ENCODE measurements at places on chromosomes 7 and 10.

DNA sequence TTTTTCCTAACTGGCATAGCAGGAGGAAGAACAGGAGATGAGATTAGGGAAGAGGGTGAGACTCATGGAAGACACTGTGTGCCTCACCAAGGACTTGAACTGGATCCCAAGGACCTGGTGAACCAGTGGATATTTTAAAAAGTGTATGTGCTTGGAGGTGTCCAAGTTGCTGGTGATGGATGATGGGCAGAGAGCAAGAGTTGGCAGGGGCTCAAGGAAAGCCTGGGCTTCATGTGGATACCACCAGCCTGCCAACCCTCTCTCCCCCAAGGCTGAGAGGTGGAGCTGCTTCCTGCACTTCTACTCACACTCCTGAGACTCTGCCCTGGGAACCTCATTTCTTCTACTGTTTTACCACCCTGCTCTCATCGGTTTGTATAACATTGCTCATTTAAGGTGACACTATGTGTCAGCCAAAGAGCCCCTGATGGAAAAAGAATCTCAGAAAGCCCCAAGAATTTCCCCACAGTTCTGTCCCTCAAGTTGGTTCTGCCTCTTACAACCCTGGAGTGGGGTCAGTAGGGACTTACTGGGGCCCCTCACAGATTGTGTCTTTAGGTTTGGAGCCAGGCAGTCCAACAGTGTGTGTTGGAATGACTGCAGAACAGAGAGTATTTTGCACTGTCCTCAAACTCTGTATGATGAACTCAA is 56.2 kb upstream of the PDCD4 start:
- no peak for DNase-seq

GRCh38 chr10:31677195-31678138 is 251.2 kb downstream of the ARHGAP12 start:
- no peak for DNase-seq

DNA sequence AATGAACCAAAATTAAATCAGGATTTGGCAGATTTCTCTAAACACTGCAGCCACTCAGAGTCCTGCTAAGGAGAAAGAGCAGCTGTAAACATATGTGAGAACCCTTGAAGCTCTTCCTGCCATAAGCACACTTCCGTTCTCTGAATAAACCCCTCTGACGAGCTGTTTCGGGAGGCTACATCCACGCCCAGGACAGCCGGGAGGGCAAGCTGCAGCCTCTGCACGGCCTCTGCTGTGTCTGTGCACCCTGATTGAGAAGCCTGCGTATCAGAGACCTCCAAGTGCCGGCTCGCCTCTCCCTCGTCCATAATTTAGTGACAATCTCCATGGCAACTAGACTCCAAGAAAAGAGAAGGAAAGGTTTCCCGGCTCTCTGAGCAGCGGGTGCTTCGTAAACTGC is 114.4 kb downstream of the PTPRN2 start:
- DNase-seq: no peak

DNA sequence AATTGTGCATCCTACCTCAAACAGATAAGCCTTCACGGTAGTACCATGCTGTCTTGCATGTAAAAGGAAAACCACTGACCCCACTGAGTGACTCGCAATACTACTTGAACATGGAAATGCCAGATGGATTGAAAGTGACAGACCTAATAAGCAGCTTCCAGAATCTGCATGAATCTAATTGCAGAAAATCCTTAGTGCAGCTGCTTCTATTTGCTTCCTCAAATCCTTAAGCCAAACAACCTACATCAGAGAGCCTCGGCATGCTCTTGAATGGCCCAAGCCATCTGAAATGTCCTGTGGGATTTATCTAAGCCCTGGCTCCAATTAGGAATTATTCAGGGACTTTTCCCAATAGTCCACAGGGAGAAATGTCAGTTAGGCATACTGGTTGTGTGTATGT is 509.5 kb upstream of the CELF2 start:
- no peak for DNase-seq

DNA sequence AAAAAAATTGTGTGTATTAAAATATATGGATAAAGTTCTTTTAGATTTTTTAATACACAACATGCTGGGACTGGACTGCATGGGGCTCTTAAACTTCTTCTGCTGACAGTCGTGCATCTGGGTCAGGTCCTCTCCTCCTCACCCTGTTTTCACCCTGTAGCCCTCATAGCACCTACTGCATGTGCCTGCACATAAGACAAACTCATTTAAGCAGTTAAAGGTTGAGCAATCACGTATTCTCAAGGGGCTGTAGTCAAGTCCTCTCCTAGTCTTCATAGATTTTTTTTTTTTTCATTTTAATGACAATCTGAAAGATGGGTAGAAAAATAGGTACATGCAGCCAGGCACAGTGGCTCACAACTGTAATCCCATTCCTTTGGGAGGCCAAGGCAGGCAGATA is 23.6 kb upstream of the PDCD4 start:
- DNase-seq: no peak

GRCh38 chr10:72557362-72557761 is 68.5 kb downstream of the MICU1 start:
- DNase-seq: no peak

- DNase-seq: no peak
These were observed 32.2 kb upstream of the ZNF438 start for GRCh38 chr10:31063841-31064240.

DNA sequence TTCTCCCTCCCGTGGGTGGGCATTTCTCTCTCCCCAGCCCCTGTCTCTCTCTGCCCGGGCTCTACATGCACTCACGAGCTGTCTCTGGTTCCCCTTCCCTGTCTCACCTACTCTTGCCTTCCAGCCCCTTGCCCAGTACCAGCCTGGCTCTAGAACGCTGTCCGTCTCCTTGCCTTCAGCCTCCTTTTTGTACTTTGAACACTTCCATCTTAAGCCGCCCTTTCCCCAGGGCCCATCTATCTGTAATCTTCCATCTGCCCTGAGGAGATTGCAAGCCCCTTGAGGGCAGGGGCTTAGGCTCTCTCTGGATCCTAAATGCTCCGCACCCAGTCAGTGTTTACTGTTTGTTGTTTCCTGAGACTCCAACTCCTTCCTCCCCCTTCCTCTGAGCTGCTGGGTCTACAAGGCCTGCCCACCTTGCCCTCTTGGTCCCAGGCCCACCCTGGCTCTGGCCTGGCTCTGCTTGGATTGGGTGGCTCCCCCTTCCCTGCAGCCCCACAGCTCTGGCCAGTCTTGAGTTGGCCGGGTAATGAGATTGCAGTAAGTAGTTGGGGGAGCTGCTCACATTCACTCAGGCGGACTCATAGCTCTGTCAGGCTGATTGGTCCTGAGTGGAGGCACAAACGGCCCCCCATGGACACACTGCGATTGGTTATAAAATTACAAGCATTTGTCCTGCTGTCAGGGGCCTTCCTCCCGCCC is 28.3 kb downstream of the POLL start:
- no peak for DNase-seq

DNA sequence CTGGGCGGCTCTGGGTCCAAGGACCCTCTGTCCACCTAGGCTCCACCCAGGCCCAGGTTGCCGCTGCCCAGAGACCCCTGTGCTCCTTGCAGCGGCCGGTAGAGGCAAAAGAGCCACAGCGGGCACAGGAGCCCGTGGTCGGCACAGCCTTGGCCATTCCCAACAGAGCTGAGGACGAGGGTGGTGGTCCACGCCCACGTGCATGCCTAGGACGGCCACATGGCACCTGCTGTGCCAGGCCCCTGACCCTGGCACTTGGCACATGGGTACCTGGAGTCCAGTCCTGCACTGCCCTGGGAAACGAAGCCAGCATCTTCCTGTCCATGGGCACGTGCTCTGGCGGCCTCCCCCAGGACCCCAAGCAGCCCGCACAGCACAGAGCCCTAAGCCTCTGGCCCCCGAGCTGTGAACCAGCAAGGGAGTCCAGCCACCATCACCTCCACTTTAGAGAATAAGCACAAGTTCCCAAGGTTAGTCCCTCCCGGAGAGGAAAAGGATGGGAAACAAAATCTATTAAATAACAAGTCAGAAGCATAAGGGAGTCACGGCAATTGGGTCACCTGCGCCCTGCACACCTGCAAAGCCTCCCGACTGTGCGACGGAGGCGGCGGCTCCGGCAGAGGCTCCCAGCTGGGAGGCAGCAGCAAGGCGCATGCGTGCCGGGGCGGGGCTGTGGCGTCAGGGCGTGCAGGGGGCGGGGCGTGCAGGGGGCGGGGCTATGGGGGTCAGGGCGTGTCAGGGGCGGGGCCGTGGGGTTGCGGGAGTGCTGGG is 59.1 kb downstream of the STK32C start:
- DNase-seq: no peak

- DNase-seq: no peak
These were observed 74.8 kb upstream of the GPR37 start for GRCh38 chr7:124840435-124840834.

DNA sequence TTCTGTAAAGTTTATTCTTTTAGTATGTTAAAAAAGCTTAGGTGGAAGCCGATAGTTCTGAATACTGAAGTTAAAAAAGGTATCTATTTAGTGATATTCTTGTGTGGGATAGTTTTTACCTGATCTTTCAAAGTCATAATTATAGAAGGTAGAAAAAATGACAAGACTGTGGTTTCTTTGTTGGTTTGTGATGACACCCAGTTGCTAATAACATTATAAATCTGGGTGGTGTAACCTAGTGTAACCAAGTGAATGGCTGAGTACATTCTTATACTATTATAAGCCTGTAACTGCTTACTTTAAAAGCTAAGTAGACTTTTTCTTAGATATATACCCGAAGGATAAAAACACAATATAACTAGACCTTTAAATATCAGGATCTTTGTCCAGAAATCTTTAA is 2.3 kb downstream of the CDK13 start:
- DNase-seq: no peak

- no peak for DNase-seq
These were observed 3.3 kb upstream of the ABLIM1 start for GRCh38 chr10:114661212-114661880.

- no peak for DNase-seq
These were observed 12.7 kb downstream of the LRRC18 start for GRCh38 chr10:48926764-48927540.

DNA sequence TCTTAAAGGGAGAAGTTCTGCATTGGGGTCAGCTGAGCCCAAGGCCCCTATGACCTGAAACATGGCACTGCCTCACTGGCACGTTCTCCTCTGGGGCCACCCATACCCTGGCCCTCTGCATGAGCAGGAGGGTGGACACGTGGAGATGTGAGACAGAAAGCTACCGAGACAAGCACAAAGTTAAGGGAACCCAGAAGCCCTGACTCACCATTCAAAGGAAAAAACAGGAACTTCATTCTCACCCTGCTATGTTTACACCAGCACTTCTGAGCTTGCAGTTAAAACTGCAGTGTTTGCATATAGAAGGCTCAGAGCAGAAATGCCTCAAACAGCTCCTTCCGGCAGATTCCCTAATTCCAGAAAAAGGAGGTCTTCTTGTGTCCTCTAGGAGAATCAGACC is 41.7 kb downstream of the DENND11 start:
- no peak for DNase-seq

DNA sequence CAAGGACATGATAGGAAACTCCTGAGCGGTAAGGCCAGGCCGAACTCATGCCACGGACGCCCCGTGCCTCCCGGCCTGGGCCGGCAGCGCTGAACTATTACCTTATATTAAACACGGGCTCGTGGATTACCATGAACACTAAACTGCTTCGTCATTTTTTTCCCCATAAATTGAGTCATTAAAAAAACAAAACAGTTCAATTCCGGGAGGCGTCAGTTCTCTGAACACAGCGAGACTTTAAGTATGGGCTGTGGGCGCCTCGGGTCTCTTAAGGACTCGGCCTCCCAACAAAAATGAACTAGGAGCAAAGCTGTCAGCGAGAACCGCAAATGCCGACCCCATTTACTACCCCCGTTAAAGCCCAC is 519 bp downstream of the PITRM1 start:
- DNase-seq: no peak

- DNase-seq: no peak
These were observed 92.5 kb downstream of the ATE1 start for GRCh38 chr10:121835376-121835775.

- DNase-seq: no peak
These were observed 438.4 kb downstream of the ADRA2A start for GRCh38 chr10:111515264-111515663.

GRCh38 chr7:117098457-117098856 is 145.2 kb downstream of the ST7 start:
- DNase-seq: no peak

GRCh38 chr7:140230861-140231770 is 54.3 kb upstream of the KDM7A start:
- DNase-seq: no peak

GRCh38 chr7:93117327-93117726 is 452 bp downstream of the SAMD9 start:
- DNase-seq: no peak

DNA sequence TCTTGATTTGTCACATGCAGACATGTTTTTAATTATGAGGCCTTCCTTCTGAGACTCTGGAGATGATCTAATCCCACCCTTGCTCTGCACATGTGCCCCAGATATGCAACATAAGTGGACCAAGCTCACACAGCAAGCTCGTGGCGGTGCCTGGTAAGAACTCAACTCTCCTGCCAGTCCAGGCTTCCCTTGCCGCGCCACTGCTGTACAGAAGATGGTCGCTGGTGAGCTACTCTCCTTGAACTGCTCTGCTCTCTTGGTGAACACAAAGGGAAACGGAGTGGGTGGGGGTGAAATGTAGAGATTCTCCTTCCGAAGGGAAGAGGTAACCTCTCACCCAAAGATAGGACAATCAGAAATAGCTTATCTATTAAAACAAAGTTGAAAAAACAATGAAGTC is 25.7 kb downstream of the MYOF start:
- no peak for DNase-seq

- no peak for DNase-seq
These were observed 33.3 kb downstream of the EGFR start for GRCh38 chr7:55052081-55052480.

DNA sequence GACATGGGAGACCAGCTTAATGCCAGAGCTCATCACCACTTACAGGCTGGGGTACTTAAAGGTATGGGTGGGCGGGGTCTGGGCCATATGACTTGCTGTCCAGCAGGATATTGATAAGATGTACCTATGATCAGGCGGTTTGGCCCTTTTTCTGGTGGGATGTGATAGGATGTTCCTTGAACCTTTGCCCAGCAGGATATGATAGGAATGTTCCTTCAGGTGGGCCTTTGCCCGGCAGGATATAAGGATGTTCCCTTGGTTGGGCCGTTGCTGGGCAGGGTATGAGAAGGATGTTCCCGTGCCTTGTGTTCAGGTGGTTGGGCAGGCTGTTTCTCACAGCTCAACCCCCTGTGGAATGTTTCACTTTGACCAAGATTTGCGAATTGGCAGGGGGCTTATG is 187.2 kb upstream of the CXCL12 start:
- DNase-seq: no peak

- no peak for DNase-seq
These were observed 66.1 kb upstream of the AGBL3 start for GRCh38 chr7:134920026-134920753.

DNA sequence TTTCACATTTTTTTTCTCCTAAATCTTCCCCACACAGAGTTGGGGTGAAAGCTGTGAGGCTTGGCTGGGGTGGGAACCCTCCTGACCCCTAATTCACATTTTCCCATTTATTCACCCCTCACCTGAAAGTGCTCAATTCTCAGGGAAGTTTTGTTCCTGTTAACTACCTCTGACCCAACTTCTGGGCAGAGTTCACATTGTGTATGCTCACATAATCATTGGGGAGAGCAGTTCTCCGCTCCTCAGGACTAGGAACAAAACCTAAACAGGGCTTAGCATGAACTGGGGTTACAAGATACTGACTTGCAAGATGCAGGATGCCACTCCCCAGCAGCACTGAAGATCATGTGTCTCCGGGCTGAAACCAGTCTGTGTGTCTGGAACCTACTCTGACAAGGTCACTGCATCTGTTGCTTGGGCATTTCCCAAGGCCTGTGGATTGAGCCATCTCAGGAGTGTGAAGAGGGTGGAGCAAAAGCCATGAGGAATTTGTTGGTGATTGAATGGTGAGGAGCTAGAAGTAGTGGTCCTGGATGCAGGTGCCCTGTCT is 258.1 kb upstream of the IGFBP3 start:
- DNase-seq: no peak

Data from GM12891 (cell line).